ENCODE measurements at places on chromosomes 5 and 9. TPM values are rescaled to one million over a fixed set of nuclear protein-coding genes. Genes with fewer than 3 reads are reported as not detected.

The ANKRD31 gene
- not detected for total RNA-seq

DNA sequence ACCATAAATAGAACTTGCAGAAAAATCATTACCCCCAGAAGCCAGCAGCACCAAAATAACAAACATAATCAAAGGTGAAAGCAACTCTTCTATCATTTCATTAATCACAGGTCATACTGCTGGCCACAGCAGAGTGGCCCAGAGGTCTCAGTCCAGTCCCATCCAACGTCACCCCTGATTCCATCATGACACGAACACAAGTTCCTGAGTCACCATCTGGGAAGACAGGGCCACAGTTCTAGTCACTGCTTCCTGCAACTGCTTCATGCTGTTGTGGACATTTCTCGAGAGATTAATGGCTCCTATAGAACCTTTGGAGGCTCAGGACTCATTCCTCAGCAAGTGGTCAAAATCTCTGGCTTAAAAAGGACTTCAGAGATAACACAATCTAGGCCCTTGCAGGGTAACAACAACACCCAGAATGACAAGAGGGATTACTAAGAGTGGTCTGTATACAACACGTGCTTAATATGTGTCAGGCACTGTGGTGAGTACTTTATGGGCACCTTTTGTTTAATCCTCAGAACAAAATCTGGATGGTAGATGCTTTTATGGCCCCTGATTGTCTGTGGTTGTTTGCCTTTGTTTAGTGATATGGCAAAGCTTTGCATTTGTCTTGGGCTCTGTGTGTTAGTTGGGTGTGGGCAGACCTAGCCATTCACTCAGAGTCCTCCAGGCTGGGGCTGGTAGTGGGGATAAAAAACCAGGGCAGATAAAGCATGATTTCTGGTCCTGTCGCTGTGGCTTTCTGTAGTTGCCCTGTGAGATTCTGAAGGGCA, 184.3 kb downstream of the DAB2IP start:
- H3K4me1 ChIP-seq = peaks cover under 1% of the 10 kb centered on the region
- H3K36me3 ChIP-seq = no peaks in the 10 kb centered on the region
- H3K4me3 ChIP-seq = no peak overlapping the region
- no peak for DNase-seq

- H3K36me3 ChIP-seq = no peaks in the 10 kb centered on the region
- H3K4me1 ChIP-seq = peaks cover 21% of the 10 kb centered on the region
- no peaks in the 10 kb centered on the region for H3K27me3 ChIP-seq
- H3K27ac ChIP-seq = no peak overlapping the region
Measured at GRCh38 chr9:6924149-6924548, 166.4 kb downstream of the KDM4C start.

The CDX1 gene
- not detected for total RNA-seq

DNA sequence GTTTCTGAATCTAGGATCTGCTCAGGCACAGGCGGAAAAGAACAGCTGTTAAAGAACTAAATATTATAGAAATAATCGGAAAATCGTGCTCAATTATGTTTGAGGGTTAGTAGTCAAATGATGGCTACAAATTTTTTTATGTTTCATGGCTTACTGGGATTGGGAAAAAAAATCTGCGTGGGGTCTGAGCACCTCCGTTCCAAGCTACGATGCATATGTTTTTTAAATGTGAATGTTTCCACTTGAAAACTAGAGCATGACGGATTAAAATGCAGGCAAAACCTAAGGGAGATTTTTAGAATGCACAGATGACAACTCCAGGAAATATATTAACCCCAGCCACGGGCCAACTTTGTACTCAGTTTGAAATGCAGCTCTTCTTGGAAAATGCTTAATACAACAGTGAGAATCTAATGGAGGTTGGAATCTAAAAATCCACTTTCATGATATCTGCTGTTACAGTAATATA, 5.3 kb downstream of the OTP start:
- peaks cover 58% of the 10 kb centered on the region for H3K27me3 ChIP-seq
- no peak for DNase-seq
- H3K4me1 ChIP-seq = peaks cover 24% of the 10 kb centered on the region
- no peak overlapping the region for H3K4me3 ChIP-seq
- 0 out of 2 replicates have a peak, but pooled peaks cover 4% of the 10 kb centered on the region for H3K36me3 ChIP-seq

The RAB3C gene
- not detected for total RNA-seq

DNA sequence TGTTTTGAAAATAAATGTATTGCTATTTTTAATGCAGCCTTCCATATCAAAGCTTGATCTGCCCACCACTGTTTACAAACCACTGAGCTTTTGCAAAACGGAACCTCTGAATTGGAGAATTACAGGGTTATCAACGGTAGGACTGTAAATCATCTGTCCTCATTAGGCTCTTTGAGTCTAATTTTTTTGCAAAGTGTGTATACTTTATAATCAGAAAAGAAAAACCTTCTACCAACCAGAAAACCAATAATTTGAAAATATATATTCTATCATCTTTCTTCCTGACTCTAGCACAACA, 6.8 kb upstream of the SLC2A8 start:
- DNase-seq = no peak
- H3K27ac ChIP-seq = no peak overlapping the region
- no peak overlapping the region for H3K4me3 ChIP-seq
- peaks cover 25% of the 10 kb centered on the region for H3K4me1 ChIP-seq
- H3K36me3 ChIP-seq = no peaks in the 10 kb centered on the region

DNA sequence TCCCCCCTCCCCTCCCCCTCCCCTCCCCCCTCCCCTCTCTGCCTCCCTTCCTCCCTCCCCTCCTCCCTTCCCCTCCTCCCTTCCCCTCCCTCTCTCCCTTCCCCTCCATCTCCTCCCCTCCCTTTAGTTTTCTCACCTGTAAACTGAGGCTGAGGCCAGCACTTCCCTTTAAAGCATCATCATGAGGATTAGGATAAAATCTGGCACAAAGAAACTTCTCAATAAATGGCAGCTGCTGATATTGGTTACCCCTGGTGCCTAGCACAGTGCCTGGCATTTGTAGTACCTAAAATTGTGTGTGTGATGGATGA, 41.9 kb downstream of the RAI14 start:
- peaks cover 62% of the 10 kb centered on the region for H3K36me3 ChIP-seq
- peaks cover 77% of the 10 kb centered on the region for H3K4me1 ChIP-seq
- H3K27me3 ChIP-seq = no peaks in the 10 kb centered on the region

DNA sequence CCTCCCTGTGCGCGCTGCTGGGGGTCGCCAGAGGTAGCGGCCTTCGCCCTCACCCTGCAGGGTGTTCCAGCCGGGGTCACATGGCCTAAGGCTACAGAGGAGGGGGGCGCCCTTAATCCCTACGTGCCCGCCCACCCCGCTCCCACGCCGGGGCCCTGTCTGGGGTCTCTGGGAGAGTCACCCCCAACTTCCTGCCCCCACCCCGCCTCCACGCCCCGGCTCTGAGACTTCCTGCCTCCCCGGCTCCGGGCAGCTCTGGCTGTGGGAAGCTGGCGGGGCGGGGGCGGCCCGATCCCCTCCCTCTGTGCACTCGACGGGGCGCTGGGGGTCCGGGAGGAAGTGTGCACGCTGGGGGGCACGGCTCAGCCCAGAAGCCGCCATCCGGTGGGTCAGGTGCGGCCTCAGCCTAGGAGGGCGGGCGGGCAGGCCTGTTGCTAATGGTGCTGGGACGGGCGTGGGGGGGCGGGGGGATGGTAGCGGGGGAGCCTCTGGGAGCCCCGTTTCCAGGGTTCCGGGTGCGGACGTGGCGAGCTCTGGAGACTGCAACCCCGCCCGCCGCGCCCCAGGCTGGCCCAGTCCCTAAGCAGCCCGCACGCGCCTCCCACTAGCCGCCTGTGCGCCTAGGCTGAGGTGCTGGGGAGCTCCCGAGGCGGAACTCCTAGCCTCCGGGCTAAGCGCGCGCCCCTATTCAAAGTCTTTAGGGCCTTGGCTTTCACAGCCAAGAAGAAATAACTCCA, 61.6 kb downstream of the CXXC5 start:
- H3K4me1 ChIP-seq = peaks cover 20% of the 10 kb centered on the region
- H3K27ac ChIP-seq = 0 out of 2 replicates have a peak overlapping the region, but pooled peaks have one; percentile 77
- H3K36me3 ChIP-seq = no peaks in the 10 kb centered on the region
- no peak for DNase-seq
- peaks cover 5% of the 10 kb centered on the region for H3K27me3 ChIP-seq

The SREK1IP1 gene
- total RNA-seq = 21.1 TPM

The EDIL3 gene
- 5.6 TPM for total RNA-seq

The HTR1A gene
- total RNA-seq = not detected

The C8G gene
- 0.75 TPM for total RNA-seq

DNA sequence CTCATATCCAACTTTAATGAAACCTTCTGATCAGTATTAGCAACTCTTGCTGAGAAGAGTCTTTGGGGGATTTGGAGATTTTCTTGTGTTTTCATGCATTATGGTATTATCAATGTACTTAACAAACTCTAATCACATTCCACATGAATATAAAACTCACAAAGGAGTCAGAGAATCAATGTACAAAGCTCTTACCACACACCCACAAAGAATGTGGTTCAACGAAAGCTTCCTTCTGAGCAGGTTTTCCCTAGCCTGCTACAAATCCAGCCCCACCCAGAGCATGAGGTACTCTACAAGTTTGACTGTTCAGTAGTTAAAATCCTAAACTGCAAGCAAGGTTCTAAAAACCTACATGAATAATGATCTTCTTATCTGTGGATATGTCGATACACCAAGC, 210.1 kb downstream of the TARS1 start:
- H3K27me3 ChIP-seq = peaks cover 3% of the 10 kb centered on the region
- peaks cover 41% of the 10 kb centered on the region for H3K4me1 ChIP-seq
- peaks cover 62% of the 10 kb centered on the region for H3K36me3 ChIP-seq
- peak overlapping the region; percentile 92 for H3K27ac ChIP-seq
- H3K4me3 ChIP-seq = peak overlapping the region; percentile 67
- DNase-seq = no peak

DNA sequence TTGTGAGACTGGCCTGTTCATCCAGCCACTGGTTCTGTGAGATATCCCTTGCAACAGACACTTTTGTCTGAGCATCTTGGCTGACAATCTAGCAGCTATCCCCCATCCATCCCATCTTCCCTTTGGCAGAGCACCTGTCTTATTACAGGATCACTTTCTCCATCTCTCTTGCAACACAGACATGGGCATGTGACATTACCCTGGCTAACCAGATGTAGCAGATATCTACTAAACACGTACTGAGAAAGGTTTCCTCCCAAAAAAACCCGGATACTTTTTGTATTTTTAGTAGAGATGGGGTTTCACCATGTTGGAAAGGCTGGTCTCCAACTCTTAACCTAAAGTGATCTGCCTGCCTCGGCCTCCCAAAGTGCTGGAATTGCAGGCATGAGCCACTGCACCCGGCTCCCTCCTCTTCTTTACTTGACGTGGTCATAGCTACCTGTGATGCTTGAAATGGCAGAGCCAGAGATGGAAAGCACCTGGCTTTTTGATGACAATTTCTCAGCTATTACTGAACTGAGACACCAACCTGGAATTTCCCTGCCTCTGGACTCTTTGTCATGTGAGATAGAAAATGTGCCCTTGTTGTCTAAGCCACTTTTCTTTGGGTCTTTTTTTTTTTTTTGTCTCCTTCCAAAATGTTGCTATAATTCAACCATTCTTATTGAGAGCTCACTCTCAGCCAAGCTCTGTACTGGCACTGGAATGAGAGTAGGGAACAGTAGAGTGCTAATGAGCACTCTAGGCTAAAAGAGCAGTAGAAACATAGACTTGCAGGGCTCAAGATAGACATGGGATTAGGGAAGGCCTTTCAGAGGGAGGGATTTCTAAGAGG, 32.6 kb downstream of the FNBP1 start:
- H3K27me3 ChIP-seq = no peaks in the 10 kb centered on the region
- peaks cover 6% of the 10 kb centered on the region for H3K36me3 ChIP-seq
- H3K4me3 ChIP-seq = no peak overlapping the region
- peaks cover 5% of the 10 kb centered on the region for H3K4me1 ChIP-seq

GRCh38 chr9:116939614-116940013, 252.5 kb downstream of the TRIM32 start:
- no peak for DNase-seq
- peaks cover 3% of the 10 kb centered on the region for H3K27me3 ChIP-seq
- peaks cover 6% of the 10 kb centered on the region for H3K4me1 ChIP-seq
- no peak overlapping the region for H3K27ac ChIP-seq

GRCh38 chr5:75239681-75240080, 3.0 kb upstream of the ANKRD31 start:
- no peak overlapping the region for H3K4me3 ChIP-seq
- DNase-seq = no peak
- H3K27me3 ChIP-seq = peaks cover 8% of the 10 kb centered on the region
- H3K27ac ChIP-seq = no peak overlapping the region

DNA sequence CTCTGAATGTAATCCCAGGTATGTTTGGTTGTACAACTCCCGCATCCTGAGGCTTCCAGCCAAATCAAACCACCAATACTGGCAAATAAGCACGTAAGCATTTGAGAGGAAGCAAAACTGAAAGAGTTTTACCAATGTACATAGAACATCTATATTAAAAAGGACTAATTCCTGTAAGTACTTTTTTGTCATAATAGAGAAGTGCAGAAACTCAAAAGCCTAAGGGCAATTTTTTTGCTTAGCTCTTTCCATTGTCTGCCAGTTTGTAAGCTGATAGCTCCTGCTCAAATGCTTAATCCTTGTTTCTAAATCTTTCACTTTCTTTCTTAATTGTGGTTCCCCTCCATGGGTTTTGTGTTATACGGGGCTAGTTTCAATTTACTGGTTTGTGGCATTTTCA, 1151.8 kb downstream of the CDH12 start:
- no peak overlapping the region for H3K4me3 ChIP-seq
- no peaks in the 10 kb centered on the region for H3K27me3 ChIP-seq
- H3K4me1 ChIP-seq = no peaks in the 10 kb centered on the region
- H3K27ac ChIP-seq = no peak overlapping the region
- DNase-seq = no peak
- H3K36me3 ChIP-seq = no peaks in the 10 kb centered on the region

GRCh38 chr5:142849466-142849865, 79.3 kb downstream of the ARHGAP26 start:
- no peaks in the 10 kb centered on the region for H3K36me3 ChIP-seq
- H3K27me3 ChIP-seq = peaks cover 2% of the 10 kb centered on the region

DNA sequence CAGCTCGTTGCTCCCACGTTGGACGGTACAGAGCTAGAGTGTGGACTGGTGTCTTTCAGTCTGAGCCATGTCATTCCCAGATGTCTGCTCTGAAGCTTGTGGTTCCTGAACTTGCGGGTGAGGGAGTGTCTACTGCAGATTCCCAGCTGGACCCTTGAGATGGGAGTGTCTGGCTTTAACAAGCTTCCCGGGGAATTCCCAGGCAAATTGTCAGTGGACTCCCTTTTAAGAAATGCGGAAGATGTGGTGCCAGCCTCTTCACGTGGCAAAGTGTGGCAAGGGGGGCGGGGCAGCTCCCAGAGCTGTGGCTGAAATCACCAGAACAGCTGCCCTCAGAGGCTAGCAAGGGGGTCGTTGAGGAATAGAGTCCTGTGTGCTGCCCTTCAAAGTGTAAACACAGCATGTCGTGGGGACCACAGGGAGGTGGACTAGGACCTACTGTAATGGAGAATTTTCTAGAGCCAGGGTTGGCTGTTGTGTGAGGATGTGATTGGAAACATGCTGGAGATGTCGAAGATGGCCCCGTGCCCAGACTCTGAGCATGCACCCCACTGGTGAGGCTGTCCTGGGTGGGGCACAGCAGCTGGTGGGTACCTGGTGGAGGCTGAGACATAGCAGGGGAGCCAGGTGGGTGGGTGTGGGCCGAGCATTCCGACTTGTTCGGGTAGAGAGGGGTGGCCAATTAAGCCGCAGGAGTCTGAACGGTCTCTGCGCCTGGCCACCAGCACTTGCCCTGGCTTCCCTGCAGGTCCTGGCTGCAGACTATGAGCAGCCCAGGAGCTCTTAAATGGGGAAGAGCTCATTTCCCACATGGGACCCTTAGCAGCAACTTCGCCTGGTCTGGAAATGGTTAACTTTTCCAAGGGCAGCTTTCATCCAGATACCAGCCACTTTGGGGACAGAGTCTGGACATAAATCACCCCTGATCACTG, 37.4 kb downstream of the PRRX2 start:
- H3K27ac ChIP-seq = peak overlapping the region; percentile 98
- H3K27me3 ChIP-seq = no peaks in the 10 kb centered on the region
- peak overlapping the region; percentile 76 for H3K4me3 ChIP-seq
- peak; percentile 86 for DNase-seq
- peaks cover 14% of the 10 kb centered on the region for H3K36me3 ChIP-seq
